ENCODE measurements at places on chromosomes 2 and 18.

DNA sequence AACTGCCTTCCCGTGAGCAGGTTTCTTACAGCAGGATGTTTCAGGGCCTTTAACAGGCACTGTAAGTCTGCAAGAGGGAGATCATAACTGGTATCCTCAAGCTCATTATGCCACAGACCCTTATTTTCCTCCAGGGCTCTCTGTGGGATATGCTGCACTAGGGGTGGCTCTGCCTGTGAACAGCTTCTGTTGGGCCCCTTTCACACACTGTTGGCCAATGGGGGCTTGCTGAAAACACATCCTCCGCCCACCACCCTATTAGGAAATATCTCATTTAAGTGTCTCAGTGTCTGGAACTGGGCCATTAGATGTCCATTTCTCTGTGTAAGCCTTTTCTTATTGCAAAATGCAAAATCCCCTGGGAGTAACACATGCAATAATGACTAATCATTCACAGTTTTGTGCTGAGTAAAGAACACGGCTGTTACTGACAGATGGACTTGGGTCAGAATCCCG lies 414.3 kb upstream of the HS6ST1 start:
- peak; percentile 74 for DNase-seq

DNA sequence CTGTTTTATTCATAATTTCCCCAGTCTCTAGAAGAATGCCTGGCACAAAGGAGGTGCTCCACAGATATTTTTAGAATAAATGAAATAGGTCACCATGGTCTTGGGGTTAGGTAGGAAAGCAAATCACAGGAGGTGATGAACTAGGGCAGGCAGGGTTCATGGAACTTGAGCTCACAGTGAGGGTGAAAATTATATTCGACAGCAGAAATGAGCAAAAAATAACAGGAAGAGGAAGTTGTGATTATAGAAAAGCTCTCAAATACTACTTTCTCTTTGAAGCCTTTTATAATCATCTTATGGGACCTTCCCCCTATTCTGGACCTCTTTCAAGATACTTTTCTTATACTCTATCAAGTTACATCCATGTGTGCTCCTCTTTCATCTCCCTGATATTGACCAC lies 4.5 kb upstream of the CREB1 start:
- no peak for DNase-seq

DNA sequence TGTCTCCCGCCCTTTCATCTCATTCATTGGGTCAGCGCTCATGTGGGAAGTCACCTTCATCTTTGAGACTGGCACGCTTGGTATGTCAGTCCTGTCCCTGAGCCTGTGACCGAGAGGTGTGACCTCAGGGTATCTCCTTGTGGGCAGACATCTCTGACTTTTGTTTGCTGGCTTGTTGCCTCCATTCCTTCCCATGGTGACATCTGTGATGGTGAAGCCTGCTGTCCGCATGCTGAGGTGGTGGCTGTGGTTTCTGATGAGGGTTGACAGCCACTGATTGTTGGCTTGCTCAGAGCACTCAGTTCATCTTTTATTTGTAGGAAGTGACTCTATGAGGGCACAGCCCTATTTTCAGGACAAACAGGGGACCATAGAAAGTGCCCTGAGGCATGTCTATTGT lies 139.2 kb downstream of the SLC4A3 start:
- no peak for DNase-seq

- DNase-seq = no peak
Measured at GRCh38 chr2:204183608-204184007, 247.0 kb downstream of the ICOS start.

DNA sequence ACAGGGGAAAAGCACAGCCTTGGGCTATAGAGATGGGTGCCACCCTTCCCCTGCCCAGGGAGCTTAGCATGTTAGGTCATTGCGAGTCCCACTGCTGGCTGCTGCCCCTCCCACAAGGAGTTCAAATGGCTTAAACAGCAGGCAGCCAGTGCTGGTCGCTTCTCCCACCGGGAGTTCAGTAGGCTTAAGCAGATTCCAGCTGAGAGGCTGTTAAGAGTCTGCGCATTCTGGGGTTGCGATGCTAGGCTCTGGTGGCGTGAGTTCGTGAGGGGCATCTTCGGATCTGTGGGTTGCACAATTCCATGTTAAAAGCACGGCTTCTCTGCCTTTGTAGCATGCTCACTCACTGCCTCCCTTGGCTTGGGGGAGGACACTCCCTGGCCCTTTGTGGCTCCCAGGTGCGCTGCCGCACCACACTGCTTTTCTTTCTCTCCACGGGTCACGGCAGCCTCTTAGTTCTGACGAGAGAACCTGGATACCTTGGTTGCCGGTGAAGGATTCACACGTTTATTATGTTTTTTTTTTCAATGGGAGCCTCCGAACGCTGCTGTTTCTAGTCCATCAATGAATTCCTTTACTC lies 93.2 kb downstream of the UNC80 start:
- DNase-seq = no peak

DNA sequence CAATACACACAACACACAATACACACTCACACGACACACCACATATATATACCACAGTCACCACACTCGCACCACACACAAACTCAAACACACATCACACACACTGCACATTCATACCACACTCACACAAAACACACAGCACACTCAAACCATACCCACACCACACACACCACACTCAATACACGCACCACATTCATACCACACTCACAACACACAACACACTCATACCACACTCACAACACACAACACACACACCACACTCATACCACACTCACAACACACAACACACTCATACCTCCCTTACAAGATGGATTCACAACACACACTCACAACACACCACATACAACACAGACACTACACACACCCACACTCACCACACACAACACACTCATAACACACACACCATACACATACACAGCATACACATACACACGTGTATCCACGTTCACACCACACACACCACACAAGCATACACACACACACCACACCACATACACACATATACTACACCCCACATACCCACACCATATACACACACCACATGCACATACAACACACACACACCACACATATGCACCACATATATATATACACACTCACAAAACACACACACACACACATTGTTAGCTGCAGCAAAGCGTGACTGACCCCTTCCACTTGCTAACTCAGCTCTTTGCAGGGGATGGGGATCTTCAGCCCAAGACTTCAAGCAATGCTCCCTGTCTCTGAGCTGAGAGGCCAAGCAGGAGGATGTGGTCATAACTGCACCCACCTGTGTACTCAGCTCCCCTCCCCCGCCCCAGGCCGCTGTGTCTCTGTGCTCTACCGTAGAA lies 59.0 kb downstream of the SDC1 start:
- peak; percentile 29 for DNase-seq

DNA sequence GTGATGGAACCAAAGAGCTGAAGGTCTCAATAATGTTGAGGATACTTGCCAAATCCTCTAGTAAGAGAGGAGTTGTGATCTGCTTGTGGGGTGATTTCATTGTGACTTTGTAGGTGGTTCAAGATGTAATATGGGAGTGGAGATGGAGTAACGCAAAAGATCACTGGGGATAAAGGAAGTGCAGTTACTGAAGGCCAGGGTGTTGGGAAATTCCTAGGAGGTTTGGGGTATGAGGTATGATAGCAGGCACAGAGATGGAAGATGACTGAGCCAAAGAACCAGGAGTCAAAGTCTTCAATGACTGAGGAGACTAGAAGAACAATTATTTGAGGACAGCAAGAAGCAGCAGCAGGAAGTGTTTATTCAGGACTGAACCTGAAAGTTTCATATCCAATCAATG lies 222.6 kb downstream of the NCKAP5 start:
- no peak for DNase-seq

- no peak for DNase-seq
Measured at GRCh38 chr2:109269706-109270504, 140.9 kb downstream of the SH3RF3 start.

DNA sequence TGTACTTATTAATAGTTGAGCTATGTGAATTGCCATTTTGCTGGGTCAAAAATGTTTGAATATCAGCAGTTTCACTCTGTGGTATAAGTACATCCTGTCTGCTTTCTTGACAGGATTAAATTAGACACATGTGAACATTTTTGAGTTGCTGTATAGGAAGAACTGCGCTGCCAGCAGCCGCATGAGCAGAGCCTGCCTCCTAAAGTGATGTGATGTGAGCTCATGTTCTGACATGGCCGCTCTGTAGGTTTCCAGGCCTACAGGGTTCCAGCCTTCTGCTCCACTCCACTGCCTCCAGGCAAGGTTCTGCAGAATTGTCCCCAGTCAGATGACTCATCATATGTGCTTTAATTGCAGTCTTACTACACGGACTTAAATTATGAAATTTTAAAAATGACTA lies 119.7 kb upstream of the NFATC1 start:
- no peak for DNase-seq

- DNase-seq = no peak
Measured at GRCh38 chr2:189849550-189849949, 65.3 kb downstream of the PMS1 start.

DNA sequence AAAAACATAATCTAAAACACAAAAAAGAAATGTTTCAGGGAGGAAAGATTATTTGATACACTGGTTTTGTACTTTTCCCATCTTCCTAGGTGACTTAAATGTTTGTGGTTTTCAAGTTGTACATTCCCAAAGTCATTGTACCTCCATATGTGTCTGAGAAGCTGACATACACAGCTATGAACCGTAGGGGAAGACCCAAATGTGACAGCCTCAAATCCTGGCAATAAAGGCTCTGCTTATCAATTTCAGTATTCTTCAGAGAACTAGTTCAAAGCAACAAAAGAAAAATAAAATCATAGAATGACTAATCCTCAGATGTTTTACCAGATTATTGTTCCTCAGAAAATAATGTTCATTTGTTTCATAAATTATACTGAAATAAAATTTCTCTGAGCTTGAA lies 2.5 kb downstream of the DYNC2LI1 start:
- DNase-seq = no peak

DNA sequence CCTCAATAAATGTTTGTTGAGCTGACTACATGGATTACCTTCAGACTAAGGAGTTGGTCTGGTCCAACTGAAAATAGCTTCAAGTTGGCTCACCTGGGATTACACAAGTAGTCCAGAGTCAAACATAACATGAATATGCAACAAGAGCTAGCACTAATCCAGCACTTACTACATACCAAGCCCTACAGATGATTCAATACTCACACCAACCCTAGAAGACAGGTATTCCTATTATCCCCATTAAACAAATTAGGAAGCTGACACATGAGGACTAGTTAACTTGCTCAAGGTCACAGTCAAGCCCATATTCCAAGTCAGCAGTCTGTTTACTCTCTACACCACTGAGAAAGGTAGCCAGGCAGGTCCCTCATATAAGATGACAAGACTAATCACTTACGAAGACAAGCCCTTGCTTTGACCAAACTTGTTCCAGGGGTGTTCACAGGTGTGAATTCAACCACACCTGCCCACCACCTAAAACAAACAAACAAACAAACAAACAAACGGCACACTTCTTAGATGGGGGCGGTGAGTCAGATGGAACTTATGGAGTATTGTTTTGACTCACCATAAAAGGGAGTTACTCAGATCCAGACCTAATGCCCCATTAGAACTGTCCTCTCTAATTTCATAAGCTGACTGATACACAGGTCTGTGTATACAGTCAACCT lies 29.1 kb downstream of the TMEM131 start:
- no peak for DNase-seq

- DNase-seq = no peak
Measured at GRCh38 chr2:173195100-173195499, 119.5 kb downstream of the MAP3K20 start.

DNA sequence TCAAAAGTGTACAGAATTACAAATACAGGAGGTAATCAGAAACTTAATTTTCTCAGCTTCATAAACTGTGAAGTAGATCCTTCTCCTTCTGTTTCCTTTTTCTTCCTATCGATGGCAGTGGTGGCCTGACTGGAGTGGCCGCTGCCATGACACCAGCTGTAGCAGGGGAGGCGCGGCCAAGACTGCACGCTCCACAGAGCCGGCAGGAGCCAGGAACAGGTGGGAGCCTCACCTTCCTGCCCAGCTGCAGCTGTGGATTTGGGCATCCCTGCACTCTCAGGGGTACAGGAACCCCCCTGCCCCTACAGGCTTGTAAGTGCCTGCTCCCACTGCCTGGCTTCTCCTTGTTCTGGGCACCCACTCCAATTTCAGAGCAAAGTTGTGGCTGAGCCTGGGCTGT lies 76.1 kb downstream of the EPB41L3 start:
- no peak for DNase-seq

- no peak for DNase-seq
Measured at GRCh38 chr2:46989491-46990230, 74.1 kb upstream of the MCFD2 start.

- no peak for DNase-seq
Measured at GRCh38 chr2:60659026-60659425, 97.0 kb upstream of the PAPOLG start.

GRCh38 chr2:235868224-235868623 lies 300.0 kb downstream of the GBX2 start:
- DNase-seq = no peak

- DNase-seq = no peak
Measured at GRCh38 chr18:12239431-12239830, 14.7 kb upstream of the CIDEA start.

GRCh38 chr2:192735447-192735846 lies 540.7 kb upstream of the TMEFF2 start:
- no peak for DNase-seq

DNA sequence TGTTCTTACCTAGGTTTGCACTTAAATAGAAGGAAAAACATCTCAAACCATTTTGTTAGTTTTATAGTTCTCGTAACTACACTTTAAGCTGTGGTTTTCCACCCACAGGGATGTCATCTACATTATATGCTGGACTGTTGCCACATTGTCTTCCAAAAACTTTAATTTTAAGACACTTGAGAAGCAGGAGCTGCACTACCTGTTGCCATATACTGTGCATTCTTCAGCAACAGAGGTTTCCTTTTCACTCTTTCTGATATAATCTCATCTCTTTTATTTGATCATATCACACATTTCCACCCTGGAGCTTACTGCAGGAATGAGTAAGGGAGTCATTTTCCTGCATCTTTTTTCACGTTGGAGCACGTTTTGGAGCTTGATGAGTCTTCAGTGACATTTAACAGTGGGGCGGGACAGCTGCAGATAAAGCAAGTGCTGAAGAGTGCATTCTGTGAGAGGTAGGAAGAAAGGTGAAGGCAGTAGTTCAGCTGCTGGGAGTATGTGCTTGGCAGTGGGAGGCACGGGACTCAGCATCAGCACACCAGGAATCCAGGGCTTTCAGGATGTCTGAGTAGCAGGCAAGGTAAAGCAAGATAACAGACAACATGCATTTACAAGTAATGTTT lies 3.8 kb downstream of the LIMS1 start:
- no peak for DNase-seq

GRCh38 chr2:138502255-138503086 lies 901 bp downstream of the SPOPL start:
- no peak for DNase-seq

DNA sequence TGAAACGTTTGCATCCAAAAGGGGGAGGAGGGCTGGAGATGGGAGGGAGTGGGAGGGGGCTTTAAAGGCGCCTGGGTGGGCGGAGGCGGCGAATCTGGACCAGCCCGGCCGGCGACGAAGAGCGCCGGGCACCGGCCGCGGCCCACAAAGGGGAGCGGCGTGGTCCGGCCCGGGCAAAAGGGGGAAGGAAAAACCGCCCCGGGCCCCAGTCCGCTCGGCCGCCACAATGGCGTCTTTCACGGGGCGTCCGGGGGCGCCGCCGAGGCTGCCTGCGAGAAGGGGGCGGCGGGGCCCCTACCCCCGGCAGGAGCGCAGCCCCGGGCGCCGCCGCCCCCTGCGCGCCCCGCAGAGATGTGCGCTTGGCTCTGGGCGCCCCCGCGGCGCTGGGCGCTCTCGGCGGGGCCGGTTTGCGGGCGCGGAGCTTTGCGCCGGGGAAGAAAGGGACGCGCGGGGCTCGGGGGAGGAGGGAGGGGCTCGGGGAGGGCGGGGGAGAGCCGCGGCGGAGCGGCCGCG lies 108.1 kb upstream of the KCTD1 start:
- DNase-seq = no peak

- no peak for DNase-seq
Measured at GRCh38 chr18:47929681-47930198, 719 bp downstream of the SMAD2 start.

Measured in suprapubic skin (tissue), 4 donors.